Mesangial cell (primary cell): ENCODE measurements at places on chromosomes 6 and 20. TPM values are rescaled to one million over a fixed set of nuclear protein-coding genes. Genes with fewer than 3 reads are reported as not detected.

BMP5 gene
- 0.16 and 0.25 TPM in 2 replicates for total RNA-seq

CCDC28A gene
- 7.5 and 11.5 TPM in 2 replicates for total RNA-seq

TAB2 gene
- total RNA-seq, result 18.6 and 20.2 TPM in 2 replicates

PNLDC1 gene
- 0.13 TPM in 1 of 2 replicates, not detected in the other for total RNA-seq

DLK2 gene
- total RNA-seq, result 0.38 and 1.3 TPM in 2 replicates

LY86 gene
- total RNA-seq, result not detected in 2 replicates

SLC44A4 gene
- 1.9 TPM in 1 of 2 replicates, not detected in the other for total RNA-seq

SLC32A1 gene
- total RNA-seq, result not detected in 2 replicates

GPSM3 gene
- total RNA-seq, result 7.8 and 14.1 TPM in 2 replicates

VWA7 gene
- 0.81 and 9.8 TPM in 2 replicates for total RNA-seq

HLA-DPB1 gene
- total RNA-seq, result 6.8 and 41.1 TPM in 2 replicates

LIN28B gene
- total RNA-seq, result 0.13 TPM in 1 of 2 replicates, not detected in the other

LIME1 gene
- total RNA-seq, result 3.9 and 6.5 TPM in 2 replicates

DNAH8 gene
- under 0.01 TPM in 1 of 2 replicates, not detected in the other for total RNA-seq

MROH8 gene
- total RNA-seq, result 0.33 and 1.0 TPM in 2 replicates

DCBLD1 gene
- 30.0 and 74.8 TPM in 2 replicates for total RNA-seq

TMEM200A gene
- total RNA-seq, result 4.9 and 12.8 TPM in 2 replicates

ZNF165 gene
- total RNA-seq, result 0.89 and 1.1 TPM in 2 replicates

SLC17A9 gene
- 12.5 and 33.6 TPM in 2 replicates for total RNA-seq

GSTA2 gene
- not detected in 2 replicates for total RNA-seq

MYH7B gene
- total RNA-seq, result under 0.01 and 0.76 TPM in 2 replicates

SNPH gene
- 6.8 and 8.6 TPM in 2 replicates for total RNA-seq

TMEM74B gene
- total RNA-seq, result not detected in 2 replicates

CYB5R4 gene
- 5.4 and 6.2 TPM in 2 replicates for total RNA-seq
